ENCODE measurements at places on chromosomes 2 and 18. TPM values are rescaled to one million over a fixed set of nuclear protein-coding genes. Genes with fewer than 3 reads are reported as not detected.

DNA sequence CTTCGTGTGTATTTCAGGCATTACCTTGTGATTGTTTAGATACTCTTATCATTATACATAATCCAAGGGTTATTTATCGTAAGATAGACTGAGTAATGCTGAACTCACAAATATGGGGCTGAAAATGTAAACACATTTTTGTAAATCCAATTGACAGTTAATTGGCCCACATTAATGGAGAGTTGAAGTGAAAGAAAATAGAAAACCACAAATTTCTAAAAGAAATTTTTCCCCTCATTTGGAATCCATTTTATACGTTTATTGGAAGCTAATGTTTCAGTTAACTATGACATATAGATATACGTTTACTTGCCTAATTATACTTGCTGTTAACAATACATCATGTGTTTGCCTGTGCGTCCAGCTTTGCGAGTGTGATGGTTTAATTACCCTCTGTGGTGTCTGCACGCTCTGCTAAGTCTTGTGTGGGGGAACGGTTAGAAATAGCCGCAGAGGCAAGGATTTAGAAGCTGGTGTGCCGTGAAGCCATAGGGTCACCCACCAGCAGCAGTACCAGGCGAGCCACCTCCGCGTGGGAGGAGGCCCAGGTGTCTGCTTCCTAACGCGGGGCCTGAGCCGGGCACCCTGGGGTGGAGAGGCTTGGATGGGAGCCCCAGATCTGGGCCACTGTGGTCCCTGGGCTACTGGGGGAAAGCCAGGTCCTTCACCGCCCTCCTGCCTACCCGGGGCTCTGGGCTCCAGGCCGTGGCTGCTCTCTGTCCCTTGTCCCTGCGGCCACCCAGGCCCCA lies 38.0 kb downstream of the TSHZ1 start:
- no peaks in the 10 kb centered on the region for H3K36me3 ChIP-seq
- H3K27me3 ChIP-seq, result no peaks in the 10 kb centered on the region
- peak overlapping the region; percentile 77 for H3K4me3 ChIP-seq
- H3K27ac ChIP-seq, result peak overlapping the region; percentile 91
- no peak for DNase-seq
- peaks cover 46% of the 10 kb centered on the region for H3K4me1 ChIP-seq

- DNase-seq, result no peak
- no peak overlapping the region for H3K4me3 ChIP-seq
- H3K27me3 ChIP-seq, result peaks cover 61% of the 10 kb centered on the region
- H3K4me1 ChIP-seq, result no peaks in the 10 kb centered on the region
- no peak overlapping the region for H3K27ac ChIP-seq
These were observed 41.6 kb downstream of the NPPC start for GRCh38 chr2:231884438-231885140.

- H3K4me1 ChIP-seq, result peaks cover 34% of the 10 kb centered on the region
- DNase-seq, result no peak
- peak overlapping the region; percentile 38 for H3K27ac ChIP-seq
- H3K36me3 ChIP-seq, result no peaks in the 10 kb centered on the region
- no peaks in the 10 kb centered on the region for H3K27me3 ChIP-seq
These were observed 150.4 kb upstream of the SLC1A4 start for GRCh38 chr2:64838817-64839216.

The SMYD1 gene
- not detected for total RNA-seq

DNA sequence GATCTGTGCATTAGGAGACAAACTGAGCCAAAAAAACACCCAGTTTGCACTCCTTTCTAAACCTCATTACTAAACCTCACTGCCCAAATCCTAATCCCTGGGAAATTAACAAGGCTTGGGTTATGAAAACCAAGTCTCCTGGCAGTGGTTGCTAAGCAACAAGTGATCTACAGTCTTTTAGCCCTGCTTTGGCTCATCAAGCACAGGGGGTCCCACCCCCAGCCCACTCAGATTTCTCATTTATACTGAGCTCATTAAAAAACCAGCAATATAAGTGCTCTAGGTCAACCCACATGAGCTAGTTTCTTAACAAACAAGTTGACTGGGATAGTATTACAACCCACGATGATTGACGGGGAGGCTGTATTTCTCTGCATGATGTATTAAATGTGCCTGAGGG lies 18.4 kb downstream of the DNER start:
- no peaks in the 10 kb centered on the region for H3K27me3 ChIP-seq
- peak; percentile 32 for DNase-seq
- no peaks in the 10 kb centered on the region for H3K4me1 ChIP-seq
- no peaks in the 10 kb centered on the region for H3K36me3 ChIP-seq

- no peak overlapping the region for H3K4me3 ChIP-seq
- H3K36me3 ChIP-seq, result no peaks in the 10 kb centered on the region
- no peak overlapping the region for H3K27ac ChIP-seq
These were observed 8.7 kb downstream of the OTOF start for GRCh38 chr2:26469092-26469710.

DNA sequence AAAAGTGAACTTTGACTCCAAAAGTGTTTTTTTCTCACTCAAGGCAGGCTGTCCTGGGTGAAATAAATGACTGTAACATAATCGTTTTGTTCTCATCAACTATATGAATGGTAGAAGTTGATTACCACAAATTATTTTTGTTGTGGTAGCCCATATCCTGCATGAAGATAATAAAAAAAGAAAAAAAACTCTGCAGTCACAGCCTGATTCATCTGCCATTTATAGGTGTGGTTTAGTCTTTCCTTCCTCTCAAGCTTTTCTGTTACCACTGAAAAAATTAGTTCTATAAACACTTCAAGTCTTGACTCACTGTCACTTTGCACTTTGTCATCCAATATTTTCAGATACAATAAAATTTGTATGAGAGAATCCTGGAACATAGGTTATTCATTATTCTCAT lies 522.0 kb downstream of the PLCL1 start:
- no peaks in the 10 kb centered on the region for H3K36me3 ChIP-seq
- no peak for DNase-seq
- no peaks in the 10 kb centered on the region for H3K4me1 ChIP-seq
- peaks cover 19% of the 10 kb centered on the region for H3K27me3 ChIP-seq
- no peak overlapping the region for H3K4me3 ChIP-seq

The CASP10 gene
- not detected for total RNA-seq

The PDE1A gene
- 1.5 TPM for total RNA-seq
